ENCODE measurements at places on chromosomes 12 and 14.

GRCh38 chr14:55071870-55072640, 20.6 kb downstream of the MAPK1IP1L start:
- no peaks in the 10 kb centered on the region for H3K36me3 ChIP-seq
- no peak overlapping the region for H3K27ac ChIP-seq
- peaks cover 2% of the 10 kb centered on the region for H3K4me1 ChIP-seq

DNA sequence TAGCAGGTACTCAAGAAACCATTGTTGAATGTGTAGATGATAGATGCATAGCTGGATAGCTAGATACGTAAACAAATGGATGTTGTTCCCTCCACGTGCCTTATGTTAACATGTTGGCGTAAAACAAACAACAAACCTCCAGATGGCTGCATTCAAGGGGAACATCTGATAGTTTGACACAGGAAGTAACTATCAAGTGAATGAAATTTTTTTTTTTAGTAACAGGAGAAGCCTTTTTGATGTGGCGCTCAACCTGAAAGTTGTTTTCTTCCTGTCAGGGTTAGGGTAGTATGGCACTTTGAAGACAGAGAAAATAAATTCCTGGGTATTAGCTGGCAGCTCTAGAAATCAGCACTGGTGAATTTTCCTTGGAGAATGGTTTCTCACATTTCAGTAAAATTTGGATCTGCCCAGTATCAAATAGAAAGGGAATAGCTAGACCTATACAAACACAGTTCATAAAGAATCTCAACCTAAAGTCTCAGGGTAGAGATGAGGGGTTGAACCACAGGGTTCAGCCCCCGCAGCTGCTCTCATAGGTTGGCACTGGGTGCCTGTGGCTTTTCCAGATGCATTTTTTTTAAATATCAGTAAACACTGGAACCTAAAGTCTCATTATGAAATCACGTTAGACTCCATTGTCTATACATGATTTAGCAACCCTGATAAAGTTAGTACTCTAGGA, 18.8 kb upstream of the RAP1B start:
- H3K36me3 ChIP-seq, result no peaks in the 10 kb centered on the region
- H3K4me1 ChIP-seq, result no peaks in the 10 kb centered on the region
- H3K27ac ChIP-seq, result no peak overlapping the region
- H3K27me3 ChIP-seq, result no peaks in the 10 kb centered on the region
- DNase-seq, result no peak
- no peak overlapping the region for H3K4me3 ChIP-seq

DNA sequence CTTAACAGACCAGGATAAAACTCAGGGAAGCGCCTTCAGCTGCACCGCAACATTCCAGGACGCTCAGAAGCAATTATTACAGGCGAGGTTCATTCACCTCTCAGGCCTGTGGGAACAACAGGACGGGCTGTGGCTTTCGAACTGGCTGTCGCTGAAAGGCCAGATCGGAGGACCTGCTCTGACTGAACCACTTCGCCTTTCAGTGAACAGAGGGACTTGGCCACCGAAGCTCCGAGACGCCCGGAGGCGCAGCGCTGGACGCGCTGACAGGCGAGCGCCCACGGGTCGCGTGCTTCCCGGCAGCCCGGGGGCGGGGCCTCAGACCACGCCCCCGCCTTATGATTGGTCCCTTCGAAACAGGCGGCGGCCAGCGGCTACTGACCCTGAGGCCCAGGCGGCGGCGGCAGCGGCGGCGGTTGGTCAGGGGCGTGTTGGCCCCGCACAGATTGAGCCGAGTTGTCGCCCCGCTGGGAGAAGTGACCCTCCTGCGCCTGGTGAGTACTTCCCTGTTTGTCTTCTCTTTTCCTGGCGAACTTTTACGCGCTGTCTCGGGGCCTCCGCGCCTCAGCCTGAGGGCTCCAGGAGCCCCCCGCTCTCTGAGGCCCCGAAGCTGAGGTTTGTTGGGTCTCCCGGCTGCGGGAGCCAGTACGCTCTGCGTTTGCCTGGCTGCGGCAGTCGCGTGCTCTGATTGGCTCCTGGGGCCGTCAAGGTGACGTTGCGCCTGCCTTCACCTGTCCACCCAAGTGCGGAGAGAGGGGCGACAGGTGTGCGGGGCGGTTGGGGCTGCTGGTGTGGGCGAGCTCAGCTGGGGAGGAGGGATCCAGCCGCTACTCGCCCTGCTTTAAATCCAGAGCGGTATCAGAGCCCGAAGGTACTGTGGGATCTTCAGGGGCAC, at the start of gene GAS2L3:
Gene GAS2L3, plus strand, starts transcription at position 393 of the 895 bp plus-strand sequence. CDS start 21,221 bp downstream, outside the sequence.
- H3K36me3 ChIP-seq, result no peaks in the 10 kb centered on the region
- H3K4me3 ChIP-seq, result peak within 1 kb of the TSS; percentile 80
- no peaks in the 10 kb centered on the region for H3K27me3 ChIP-seq
- 0 out of 2 replicates have a peak, but pooled peaks cover 2% of the 10 kb centered on the region for H3K4me1 ChIP-seq

DNA sequence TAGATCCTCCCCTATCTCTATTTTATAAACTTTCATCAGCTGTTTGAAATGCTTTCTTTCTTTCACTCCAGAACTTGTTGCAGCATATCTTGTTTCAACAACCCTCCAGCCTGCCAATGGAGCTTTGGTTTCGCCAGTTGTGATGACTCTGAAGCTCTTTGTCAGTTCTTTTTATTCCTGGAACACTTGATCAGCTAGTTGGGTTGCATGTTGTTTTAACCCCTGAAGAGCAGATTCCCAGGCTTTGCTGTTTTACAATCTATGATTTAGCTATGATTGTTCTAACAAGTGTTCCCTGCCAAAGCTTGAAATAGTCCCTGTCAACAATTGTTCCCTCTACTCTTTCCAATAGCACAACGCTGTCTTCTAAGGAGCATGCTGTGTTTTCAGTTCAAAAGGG, 50.6 kb upstream of the FUT8 start:
- H3K36me3 ChIP-seq, result no peaks in the 10 kb centered on the region
- H3K4me3 ChIP-seq, result no peak overlapping the region
- H3K4me1 ChIP-seq, result no peaks in the 10 kb centered on the region
- no peak for DNase-seq
- no peaks in the 10 kb centered on the region for H3K27me3 ChIP-seq

DNA sequence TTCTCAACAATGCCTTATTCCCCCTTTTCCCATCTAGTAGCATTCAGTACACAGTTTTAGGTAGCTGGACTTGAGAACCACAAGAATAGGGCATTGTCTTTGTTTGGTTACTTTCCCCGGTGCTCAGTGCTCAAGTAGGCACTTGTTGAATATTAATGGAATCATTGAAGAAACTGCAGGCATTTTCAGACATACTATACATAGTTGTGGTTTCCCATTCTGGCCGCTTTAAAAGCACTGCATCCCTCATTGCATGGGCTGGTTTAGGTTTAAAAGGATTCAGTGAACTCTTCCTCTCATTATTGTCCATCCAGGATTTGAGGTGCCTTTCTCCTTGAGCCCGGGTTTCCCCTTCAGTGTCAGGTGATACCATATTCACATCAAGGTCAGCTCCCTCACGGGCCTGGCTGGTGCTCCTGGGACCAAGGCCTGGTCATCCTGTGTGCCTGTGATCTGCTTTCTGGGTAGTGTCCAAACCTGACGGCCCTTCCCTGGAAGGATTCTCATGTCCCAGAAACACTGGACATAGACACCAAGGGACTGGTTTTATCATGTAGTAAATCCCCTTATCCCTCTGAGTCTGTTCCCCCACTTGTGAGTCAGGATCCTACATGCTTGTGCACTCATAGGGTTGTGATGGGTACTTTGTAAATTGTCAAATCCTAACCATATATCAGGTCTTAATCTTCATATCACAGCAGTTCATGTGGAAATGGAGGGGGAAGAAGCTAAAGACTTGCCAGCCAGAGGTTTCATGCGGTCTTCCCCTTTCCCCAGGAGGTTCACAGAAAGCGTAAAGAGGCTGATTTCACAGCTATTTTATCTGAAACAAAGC, 7.4 kb downstream of the TCP11L2 start:
- no peak overlapping the region for H3K27ac ChIP-seq
- no peaks in the 10 kb centered on the region for H3K4me1 ChIP-seq
- no peak for DNase-seq
- H3K27me3 ChIP-seq, result no peaks in the 10 kb centered on the region
- no peaks in the 10 kb centered on the region for H3K36me3 ChIP-seq
